ENCODE measurements at places on chromosomes 1 and 21.

GRCh38 chr1:183195142-183195574, 9.1 kb downstream of the LAMC2 start:
- DNase-seq: no peak

DNA sequence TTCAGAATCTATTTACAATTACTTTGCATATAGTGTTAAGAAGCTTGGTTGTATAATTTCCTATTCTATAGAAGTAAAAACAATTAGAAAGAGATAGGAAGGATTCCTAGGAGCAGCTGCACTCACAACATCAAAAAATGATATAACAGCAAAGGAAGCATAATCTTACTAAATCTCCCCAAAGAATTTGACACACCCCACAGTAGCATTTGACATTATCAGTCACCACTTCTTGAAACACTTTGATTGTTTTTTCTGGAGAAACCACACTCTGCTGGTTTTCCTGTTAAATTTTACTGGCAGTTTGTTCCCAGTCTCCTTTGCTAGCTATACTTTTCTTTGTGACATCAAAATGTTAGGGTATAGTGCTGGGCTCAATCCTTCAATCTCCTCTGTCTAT, 100.8 kb upstream of the KIAA1614 start:
- DNase-seq: no peak

DNA sequence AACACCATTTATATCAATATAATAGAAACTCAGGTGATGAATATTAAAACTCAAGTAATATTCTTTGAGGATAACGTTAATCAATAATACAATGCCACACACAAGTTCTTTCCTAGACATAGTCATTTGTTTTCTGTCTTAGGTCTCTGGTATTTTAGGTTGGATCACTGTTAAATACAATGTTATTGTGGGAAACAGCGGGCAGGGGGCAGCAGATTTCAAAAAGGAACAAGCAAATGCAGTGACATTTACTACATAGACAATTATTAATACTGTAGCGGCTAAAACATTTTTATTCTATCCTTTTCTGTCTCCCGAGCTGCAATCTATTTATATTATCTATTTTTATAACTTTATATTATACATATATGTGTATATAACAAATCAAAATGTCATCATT, 186.4 kb upstream of the ZNHIT6 start:
- no peak for DNase-seq

- DNase-seq: no peak
These were observed 40.1 kb downstream of the TRAPPC10 start for GRCh38 chr21:44052071-44052829.

DNA sequence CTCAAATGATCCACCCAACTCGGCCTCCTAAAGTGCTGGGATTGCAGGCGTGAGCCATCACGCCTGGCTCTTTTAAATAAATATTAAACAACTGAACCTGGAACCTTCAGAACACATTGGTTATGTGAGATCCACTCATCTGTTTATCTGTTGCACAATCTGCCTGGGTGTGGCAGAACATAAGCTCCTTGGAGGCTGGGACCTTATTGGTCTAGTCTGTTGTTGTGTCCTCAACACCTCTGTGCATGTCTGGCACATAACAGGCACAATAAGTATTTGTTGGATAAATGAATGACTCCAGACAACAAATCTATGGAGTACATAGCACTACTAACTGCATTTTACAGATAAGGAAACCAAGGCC, 4.1 kb upstream of the NBL1 start:
- no peak for DNase-seq

GRCh38 chr1:46691997-46692790, 20.5 kb downstream of the TEX38 start:
- DNase-seq: no peak

- DNase-seq: no peak
These were observed 133.2 kb upstream of the KCNJ15 start for GRCh38 chr21:38123626-38124025.

GRCh38 chr1:3581296-3582036, 29.8 kb downstream of the MEGF6 start:
- no peak for DNase-seq

- DNase-seq: no peak
These were observed 13.3 kb downstream of the GPR157 start for GRCh38 chr1:9115351-9116205.

GRCh38 chr1:66350001-66350547, 183.9 kb upstream of the SGIP1 start:
- no peak for DNase-seq

- no peak for DNase-seq
These were observed 261.0 kb downstream of the ASTN1 start for GRCh38 chr1:176903474-176903873.

DNA sequence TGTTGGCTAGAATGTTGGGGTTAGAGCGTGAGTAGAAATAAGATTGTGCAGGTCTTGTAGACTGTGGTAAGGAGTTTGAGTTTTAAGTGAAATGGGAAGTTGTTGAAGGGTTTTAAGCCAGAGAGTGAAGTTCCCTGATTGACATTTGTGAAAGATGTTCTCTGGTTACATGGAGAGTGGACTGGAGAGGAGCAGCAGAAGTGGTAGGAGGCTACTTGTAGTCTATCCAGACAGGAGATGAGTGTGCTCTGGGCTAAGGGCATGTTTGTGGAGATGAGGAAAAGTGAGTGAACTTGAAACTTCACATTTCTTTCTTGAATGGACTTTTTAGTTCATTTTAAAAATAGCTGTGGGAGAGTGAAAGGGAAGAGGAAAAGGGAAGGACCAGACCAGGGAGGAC, 37.0 kb downstream of the F3 start:
- no peak for DNase-seq

GRCh38 chr1:114286179-114286578, 132.5 kb upstream of the SYT6 start:
- no peak for DNase-seq

DNA sequence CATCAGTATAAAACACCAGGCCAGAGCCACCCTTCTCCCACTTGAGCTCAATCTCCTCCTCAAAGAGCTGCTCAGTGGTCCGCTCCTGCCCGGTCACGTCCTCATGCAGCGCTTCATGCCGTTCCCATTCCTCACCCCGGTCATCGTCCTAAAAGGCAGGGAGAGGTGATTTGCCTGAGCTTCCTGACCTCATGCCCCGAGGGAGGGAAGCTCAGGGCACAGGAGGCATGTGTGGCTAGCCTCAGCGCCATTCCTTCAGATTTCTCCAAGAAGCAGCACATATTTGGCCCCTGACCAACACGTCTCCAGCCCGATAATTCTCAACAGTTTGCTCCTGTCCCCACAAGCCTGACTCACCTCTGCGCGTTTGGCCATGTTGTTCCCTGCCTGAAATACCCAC, 4.2 kb upstream of the GPN2 start:
- DNase-seq: no peak
